Chondrocyte (in vitro differentiated cells): ENCODE measurements at places on chromosomes 2 and 18. TPM values are rescaled to one million over a fixed set of nuclear protein-coding genes. Genes with fewer than 3 reads are reported as not detected.

UGT1A5 gene
- not detected in 3 replicates for total RNA-seq

GRCh38 chr2:406876-407275 lies 119.0 kb upstream of the ALKAL2 start:
- peaks cover under 1% of the 10 kb centered on the region for H3K4me1 ChIP-seq
- no peak for DNase-seq
- H3K36me3 ChIP-seq, result peaks cover 12% of the 10 kb centered on the region

ABCG8 gene
- not detected in 3 replicates for total RNA-seq

GRCh38 chr18:49849331-49850217 lies 36.2 kb upstream of the ACAA2 start:
- no peak for DNase-seq
- no peak overlapping the region for H3K27ac ChIP-seq
- H3K27me3 ChIP-seq, result peaks cover 2% of the 10 kb centered on the region
- peaks cover 27% of the 10 kb centered on the region for H3K4me1 ChIP-seq
- no peak overlapping the region for H3K4me3 ChIP-seq

DNA sequence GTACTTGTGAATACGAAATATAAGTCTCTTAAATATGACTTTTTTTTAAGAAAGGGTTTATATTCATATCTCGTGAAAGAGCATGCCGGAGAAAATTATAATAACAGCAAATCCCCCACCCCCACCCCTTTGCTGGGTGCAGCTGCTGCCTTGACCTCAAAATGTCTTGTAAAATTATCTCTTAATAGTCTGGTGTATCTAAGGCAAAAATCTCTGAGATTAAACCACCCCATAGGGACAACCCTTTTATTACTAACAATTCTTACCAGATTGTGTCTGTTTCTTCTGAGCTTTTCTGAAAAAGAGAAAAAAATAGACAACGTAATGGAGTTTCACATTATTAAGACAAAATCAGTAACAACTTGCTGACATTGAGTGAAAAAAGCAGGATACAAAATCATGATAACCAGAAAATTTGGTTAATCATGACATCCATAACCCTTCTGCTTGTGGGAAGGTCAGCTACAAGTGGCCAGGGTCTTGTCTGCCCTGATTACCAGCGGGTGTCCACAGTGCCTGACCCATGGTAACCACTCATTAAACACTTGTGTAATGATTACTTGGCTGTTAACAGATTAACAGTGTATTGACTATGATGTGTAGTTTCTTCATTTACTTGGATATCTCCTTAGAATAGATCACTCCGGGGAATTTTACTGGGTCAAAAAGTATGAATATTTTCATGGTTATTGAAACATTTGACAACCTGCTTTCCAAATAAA lies 1.5 kb downstream of the STRADB start:
- H3K4me3 ChIP-seq, result peak overlapping the region; percentile 76
- no peak for DNase-seq
- no peaks in the 10 kb centered on the region for H3K27me3 ChIP-seq

DNA sequence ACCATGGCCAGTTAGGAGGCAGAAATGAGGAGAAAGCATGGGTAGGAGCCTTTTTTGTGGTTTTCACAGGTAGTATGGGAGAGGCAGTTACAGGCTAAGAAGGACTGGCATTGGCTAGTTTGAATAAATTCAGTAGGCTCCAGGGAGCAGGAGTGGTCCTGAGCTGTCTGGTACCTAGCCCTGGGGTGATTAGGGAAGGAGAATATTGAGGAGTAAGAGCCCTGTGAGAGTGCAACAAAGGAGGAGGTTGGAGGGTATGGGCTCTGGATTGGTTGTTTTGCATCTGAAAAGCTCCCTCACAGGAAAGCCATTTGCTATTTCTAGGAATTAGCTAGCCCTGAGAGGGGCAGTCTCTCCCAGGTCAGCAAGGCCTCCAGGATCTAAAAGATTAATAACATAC lies 13.3 kb upstream of the TCF7L1 start:
- no peak overlapping the region for H3K4me3 ChIP-seq
- H3K27ac ChIP-seq, result no peak overlapping the region
- no peak for DNase-seq
- no peaks in the 10 kb centered on the region for H3K36me3 ChIP-seq

DNA sequence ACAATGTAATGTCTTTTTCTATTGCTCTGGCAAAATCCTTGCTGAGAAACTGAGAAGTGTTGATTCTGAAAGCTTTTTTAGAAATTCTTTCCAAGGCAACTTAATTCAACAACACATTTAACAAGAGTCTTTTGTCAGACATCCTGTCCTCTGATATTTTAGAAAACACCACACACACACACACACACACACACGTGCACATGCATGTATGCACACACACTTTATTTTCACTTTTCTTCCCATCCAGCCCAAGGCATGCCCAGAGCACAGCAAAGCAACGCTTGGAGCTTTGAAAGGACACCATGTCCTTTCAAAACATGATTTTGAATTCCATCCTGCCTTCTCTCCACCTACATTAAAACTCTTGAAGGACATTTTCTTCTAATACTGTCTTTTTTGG lies 116.1 kb downstream of the ATL2 start:
- no peaks in the 10 kb centered on the region for H3K36me3 ChIP-seq
- no peak overlapping the region for H3K4me3 ChIP-seq
- no peak for DNase-seq
- H3K27ac ChIP-seq, result no peak overlapping the region
- H3K4me1 ChIP-seq, result peaks cover 17% of the 10 kb centered on the region

- H3K4me3 ChIP-seq, result no peak overlapping the region
- peaks cover 5% of the 10 kb centered on the region for H3K36me3 ChIP-seq
- peak overlapping the region; percentile 91 for H3K27ac ChIP-seq
These were observed 11.6 kb downstream of the NFE2L2 start for GRCh38 chr2:177252808-177253531.

DNA sequence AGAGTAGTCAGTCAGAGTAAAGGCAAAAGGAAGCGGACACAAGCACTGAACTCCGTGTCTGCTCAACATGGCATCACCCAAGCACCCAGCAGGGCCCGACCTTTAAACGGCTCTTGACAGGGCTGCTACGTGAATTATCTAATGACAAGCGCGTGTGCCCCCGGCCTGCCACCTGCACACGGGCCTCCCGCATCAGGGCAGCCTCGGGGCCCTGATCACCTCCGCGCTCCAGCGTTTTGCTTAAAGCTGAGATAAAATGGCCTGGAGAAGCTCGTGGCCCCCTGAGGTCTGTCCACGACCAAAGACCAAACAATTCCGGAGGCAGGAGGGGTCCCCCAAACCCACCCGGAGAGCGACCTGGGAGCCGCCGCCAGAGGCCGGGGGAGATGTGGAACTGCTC lies 376 bp downstream of the NDUFA10 start:
- H3K27me3 ChIP-seq, result peaks cover 3% of the 10 kb centered on the region
- H3K4me1 ChIP-seq, result peaks cover 16% of the 10 kb centered on the region
- H3K36me3 ChIP-seq, result peaks cover 10% of the 10 kb centered on the region
- DNase-seq, result no peak
- peak overlapping the region; percentile 88 for H3K4me3 ChIP-seq

DNA sequence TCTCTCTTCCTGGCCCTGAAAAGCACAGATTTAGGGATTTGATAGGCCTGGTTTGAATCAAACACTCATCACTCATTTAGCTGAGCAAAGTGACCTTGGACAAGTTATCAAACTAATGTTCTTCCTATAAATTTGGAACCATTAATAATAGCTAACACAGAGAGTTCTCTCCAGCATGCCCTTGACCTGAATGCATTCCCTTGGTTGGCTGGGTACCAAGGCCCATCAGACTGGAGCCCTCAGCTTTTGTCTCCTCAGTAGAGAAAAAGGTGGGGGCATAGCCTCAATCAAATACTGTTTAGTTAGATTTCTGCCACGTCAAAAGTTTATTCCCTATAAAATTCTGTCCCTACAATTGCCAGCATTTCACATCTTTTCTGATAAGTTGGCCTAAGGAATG lies 13.8 kb upstream of the MRPL19 start:
- peaks cover 10% of the 10 kb centered on the region for H3K27me3 ChIP-seq

DNA sequence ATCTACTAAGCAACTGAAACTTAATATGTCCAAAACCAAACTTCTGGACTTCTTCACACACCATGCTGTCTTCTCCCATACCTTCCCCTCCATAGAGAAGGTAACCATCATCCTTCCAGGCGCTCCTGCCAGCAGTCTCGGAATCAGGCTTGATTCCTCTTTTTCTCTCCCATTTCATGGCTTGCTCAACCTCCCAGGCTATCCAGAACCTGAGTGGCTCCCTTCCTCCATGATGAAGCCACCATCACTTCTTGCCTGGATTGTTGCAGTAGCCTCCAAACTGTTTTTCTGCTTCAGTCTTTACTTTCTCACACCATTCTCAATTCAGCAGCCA lies 40.1 kb upstream of the NDUFV2 start:
- H3K4me1 ChIP-seq, result peaks cover 5% of the 10 kb centered on the region
- H3K4me3 ChIP-seq, result no peak overlapping the region
- no peak overlapping the region for H3K27ac ChIP-seq
- peaks cover 3% of the 10 kb centered on the region for H3K27me3 ChIP-seq

TMEM150A gene
- 17.1 to 19.9 TPM (median 17.9 TPM) in 3 replicates for total RNA-seq

GRCh38 chr2:69089266-69089665 lies 76.3 kb downstream of the ANTXR1 start:
- H3K4me1 ChIP-seq, result peaks cover 34% of the 10 kb centered on the region
- peaks cover 33% of the 10 kb centered on the region for H3K36me3 ChIP-seq
- no peak overlapping the region for H3K27ac ChIP-seq
- H3K4me3 ChIP-seq, result no peak overlapping the region

GRCh38 chr2:74374509-74375205 lies 5.5 kb downstream of the DCTN1 start:
- peaks cover 21% of the 10 kb centered on the region for H3K4me1 ChIP-seq
- H3K36me3 ChIP-seq, result peaks cover 29% of the 10 kb centered on the region
- H3K4me3 ChIP-seq, result no peak overlapping the region
- no peak overlapping the region for H3K27ac ChIP-seq

DNA sequence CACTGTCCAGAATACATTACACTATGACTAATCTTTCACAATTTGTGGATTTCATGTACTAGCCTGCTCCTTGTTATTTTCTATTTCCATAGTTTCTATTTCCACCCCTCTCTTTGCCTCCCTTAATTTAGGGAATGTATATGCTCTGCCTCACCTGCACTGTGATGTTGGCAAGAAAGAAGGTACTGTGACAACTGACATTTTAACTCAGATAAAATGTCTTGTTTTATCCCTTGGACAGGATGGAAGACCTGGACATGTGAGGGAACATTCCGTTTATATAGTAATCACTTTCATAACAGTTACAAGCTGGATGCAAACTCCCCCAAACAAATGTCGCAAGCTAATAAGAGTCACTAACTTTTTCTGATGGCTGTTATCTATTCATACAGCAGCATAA lies 21.5 kb upstream of the DSG3 start:
- H3K27ac ChIP-seq, result no peak overlapping the region
- no peaks in the 10 kb centered on the region for H3K4me1 ChIP-seq
- no peak overlapping the region for H3K4me3 ChIP-seq
- no peak for DNase-seq
- peaks cover 9% of the 10 kb centered on the region for H3K27me3 ChIP-seq

GRCh38 chr2:109005686-109006204 lies 16.7 kb upstream of the EDAR start:
- H3K36me3 ChIP-seq, result no peaks in the 10 kb centered on the region
- H3K27me3 ChIP-seq, result peaks cover 22% of the 10 kb centered on the region
- H3K4me1 ChIP-seq, result no peaks in the 10 kb centered on the region

ORC2 gene
- total RNA-seq, result 19.2 to 35.6 TPM (median 19.8 TPM) in 3 replicates

DNA sequence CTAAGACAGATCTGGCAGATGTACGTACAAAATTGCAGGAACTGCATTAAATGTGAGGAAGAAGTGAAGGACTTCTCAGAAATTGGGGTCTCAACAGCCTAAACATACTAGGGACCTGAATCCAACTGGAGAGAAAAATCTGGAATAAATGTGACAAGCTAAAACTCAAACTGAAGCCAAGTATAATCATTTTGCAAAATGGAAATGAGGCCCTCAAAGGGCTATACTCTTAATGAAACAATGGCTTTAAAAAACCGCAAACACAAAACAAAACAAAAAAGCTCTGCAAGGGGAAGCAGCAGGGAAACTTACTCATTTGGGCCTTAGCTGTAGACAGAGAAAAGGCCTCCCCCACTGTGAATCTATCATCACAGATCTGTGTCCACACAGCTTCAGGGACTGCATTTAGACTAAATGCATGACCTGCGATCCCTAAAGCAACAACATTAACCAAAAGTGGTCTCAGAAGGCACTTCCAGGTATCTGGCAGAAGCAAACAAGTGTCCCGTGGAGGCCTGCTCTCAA lies 63.2 kb downstream of the CCBE1 start:
- DNase-seq, result no peak
- no peak overlapping the region for H3K4me3 ChIP-seq
- H3K4me1 ChIP-seq, result peaks cover 2% of the 10 kb centered on the region
- H3K36me3 ChIP-seq, result no peaks in the 10 kb centered on the region
- peaks cover 7% of the 10 kb centered on the region for H3K27me3 ChIP-seq

PIEZO2 gene
- total RNA-seq, result 115 to 147 TPM (median 142 TPM) in 3 replicates

- no peak overlapping the region for H3K27ac ChIP-seq
- DNase-seq, result no peak
- H3K27me3 ChIP-seq, result no peaks in the 10 kb centered on the region
- no peaks in the 10 kb centered on the region for H3K36me3 ChIP-seq
- H3K4me1 ChIP-seq, result peaks cover 7% of the 10 kb centered on the region
These were observed 286.1 kb upstream of the SIX3 start for GRCh38 chr2:44655401-44655864.

DNA sequence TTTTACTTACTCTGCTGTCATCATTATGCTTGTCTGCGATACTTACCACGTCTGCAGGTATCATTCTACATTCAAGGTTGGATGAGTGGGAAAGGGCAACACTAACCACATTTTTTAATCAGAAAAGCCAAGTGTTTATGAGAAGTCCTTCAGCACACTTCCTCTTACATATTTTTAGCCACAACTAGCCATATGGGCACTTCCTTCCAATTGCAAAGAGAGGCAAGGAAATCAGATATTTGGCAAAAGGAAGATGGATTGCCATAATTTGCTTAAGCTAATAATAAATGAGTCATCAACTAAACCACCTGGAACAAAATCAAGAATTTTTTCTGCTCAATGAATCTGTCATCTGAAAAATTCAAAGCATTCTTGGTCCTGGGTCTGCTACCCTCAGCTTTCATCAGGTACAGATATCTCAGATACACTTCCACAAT lies 16.7 kb upstream of the MRO start:
- no peak overlapping the region for H3K27ac ChIP-seq
- peaks cover 8% of the 10 kb centered on the region for H3K27me3 ChIP-seq
- no peak for DNase-seq
- H3K36me3 ChIP-seq, result no peaks in the 10 kb centered on the region
- peaks cover 8% of the 10 kb centered on the region for H3K4me1 ChIP-seq
- H3K4me3 ChIP-seq, result no peak overlapping the region

DNA sequence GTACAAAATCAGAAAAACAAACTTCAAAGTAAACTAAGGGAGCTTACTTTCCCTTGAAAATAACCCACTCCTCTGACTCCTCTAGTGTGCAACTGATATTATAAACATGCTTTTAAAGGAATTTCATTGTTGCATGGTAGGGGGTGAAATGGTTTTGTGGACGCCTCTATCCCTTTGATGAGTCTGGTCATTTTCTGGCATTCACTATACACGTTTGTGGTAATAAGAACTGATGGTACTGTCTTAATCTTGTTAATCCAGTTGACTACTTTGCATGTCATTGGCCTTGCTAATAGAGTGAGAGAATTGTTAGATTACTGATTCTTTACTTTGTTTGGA lies 2.8 kb downstream of the INSIG2 start:
- no peak for DNase-seq
- no peaks in the 10 kb centered on the region for H3K27me3 ChIP-seq
- no peak overlapping the region for H3K27ac ChIP-seq
- no peak overlapping the region for H3K4me3 ChIP-seq

GAL3ST2 gene
- 0.52 to 1.3 TPM in 2 of 3 replicates, not detected in the other for total RNA-seq
